ENCODE measurements at places on chromosomes 3 and 15. TPM values are rescaled to one million over a fixed set of nuclear protein-coding genes. Genes with fewer than 3 reads are reported as not detected.

DNA sequence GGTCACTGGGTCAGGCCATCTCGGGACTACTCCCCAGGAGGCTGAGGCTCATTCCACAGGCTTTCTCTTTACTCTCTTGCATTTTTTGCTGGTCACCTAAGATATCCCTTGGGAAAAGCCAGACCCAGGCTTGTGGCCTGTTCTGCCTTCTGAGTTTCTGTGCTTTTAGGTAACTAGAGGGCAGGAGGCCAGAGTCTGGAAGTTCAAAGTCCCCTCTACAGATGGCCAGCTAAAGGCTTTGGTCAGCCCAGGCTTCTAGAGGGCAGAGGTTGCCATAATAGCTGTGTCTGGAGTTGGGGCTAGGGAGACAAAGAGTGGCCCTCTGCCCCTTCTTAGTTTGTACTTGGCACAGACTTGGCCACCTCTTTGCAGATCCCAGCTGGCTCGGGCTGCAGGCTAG is 8.4 kb upstream of the PARP6 start:
- H3K27ac ChIP-seq, result no peak overlapping the region
- DNase-seq, result no peak
- H3K4me1 ChIP-seq, result peaks cover 6% of the 10 kb centered on the region
- H3K4me3 ChIP-seq, result no peak overlapping the region
- no peaks in the 10 kb centered on the region for H3K27me3 ChIP-seq

DNA sequence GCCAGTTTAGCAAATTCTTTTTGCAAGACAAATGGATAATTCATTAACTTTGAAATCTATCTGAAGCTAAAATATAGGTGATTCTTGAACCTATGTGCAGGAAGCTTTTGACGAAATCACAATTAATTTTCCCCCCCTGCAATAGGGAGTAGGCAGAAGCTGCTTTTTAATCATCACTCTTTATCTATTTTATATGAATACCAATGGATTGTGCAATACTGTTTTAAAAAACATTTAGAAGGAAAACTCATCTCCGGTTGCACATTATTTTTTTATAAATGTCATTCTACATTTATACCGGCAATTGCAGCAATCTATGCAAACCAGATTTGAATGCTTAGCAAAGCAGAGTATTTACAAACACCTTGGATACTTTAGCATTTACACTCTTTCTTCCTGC is 121.1 kb upstream of the TMCO5A start:
- no peak overlapping the region for H3K4me3 ChIP-seq
- H3K36me3 ChIP-seq, result no peaks in the 10 kb centered on the region
- H3K4me1 ChIP-seq, result no peaks in the 10 kb centered on the region
- no peak overlapping the region for H3K27ac ChIP-seq

Gene HYAL1
- total RNA-seq, result 0.19 TPM

DNA sequence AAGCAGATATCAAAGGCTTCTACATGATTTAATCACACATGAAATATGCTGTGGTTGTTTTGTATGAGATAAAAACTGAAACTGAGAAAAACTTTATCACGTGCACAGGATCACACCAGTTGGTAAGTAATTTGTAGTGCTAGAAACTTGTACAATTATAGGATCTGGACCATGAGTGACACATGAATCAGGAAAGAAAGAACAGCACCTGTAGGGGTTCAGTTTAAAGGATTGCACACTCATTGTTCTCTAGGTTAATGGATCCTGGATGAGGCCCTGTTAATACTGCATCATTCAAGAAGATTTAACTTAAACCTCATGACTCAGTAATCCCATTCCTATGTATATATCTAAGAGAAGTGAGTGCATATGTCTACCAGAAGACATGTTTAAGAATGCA is 87.9 kb downstream of the STT3B start:
- peak overlapping the region; percentile 18 for H3K27ac ChIP-seq
- peaks cover 8% of the 10 kb centered on the region for H3K36me3 ChIP-seq
- peaks cover 22% of the 10 kb centered on the region for H3K4me1 ChIP-seq
- H3K27me3 ChIP-seq, result no peaks in the 10 kb centered on the region
- DNase-seq, result no peak

Gene MAP1A
- 0.82 TPM for total RNA-seq

DNA sequence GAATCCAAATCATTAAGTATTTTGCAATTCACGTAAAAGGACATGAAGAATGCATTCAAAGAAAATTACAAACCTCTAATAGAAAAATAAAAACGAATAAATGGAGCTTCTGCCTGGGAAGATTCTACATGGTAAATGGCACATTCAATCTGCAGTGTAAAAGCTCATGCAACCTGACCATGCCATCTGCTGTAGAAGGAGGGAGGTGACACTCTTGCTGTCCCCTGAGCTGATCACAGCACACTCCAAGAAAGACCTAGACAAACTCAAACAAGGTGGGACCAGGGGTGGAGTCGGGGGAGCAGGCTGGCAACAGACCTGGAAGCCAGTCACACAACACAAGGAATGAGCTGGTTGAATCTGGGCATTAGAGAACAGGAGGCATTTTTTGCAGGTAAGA is 101.8 kb downstream of the BDH1 start:
- H3K36me3 ChIP-seq, result peaks cover 3% of the 10 kb centered on the region
- peaks cover 16% of the 10 kb centered on the region for H3K4me1 ChIP-seq
- H3K4me3 ChIP-seq, result no peak overlapping the region
- peaks cover 12% of the 10 kb centered on the region for H3K27me3 ChIP-seq
- no peak overlapping the region for H3K27ac ChIP-seq

- peaks cover 2% of the 10 kb centered on the region for H3K36me3 ChIP-seq
- DNase-seq, result no peak
- H3K27me3 ChIP-seq, result no peaks in the 10 kb centered on the region
- H3K27ac ChIP-seq, result no peak overlapping the region
- H3K4me1 ChIP-seq, result no peaks in the 10 kb centered on the region
Measured at GRCh38 chr3:177917234-177917861, 618.9 kb upstream of the KCNMB2 start.

DNA sequence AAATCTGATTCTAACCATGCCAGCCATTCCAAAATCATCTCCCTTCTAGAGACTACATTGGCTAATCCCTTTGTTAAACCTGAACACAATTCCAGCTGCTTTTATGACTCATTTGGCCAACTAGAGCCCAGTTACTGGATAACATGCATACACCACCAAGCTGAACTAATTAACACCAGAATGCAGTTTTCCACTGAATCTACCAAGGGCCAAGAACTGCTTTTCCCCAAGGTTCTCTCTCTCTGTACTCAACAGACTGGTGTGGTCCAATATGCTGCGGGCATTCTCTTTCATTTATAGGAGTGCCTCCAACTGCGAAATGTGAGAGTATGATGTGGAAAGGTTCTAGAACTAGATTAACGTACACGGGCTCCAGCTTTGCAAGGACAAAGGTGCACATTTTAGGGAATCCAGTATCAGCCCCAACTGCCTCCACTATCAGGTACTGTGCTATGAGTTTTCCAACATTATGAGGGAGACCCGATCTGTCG is 1.5 kb downstream of the CHSY1 start:
- H3K27me3 ChIP-seq, result no peaks in the 10 kb centered on the region
- no peak for DNase-seq
- peaks cover 72% of the 10 kb centered on the region for H3K4me1 ChIP-seq
- no peaks in the 10 kb centered on the region for H3K36me3 ChIP-seq
- H3K27ac ChIP-seq, result peak overlapping the region; percentile 19
- peak overlapping the region; percentile 81 for H3K4me3 ChIP-seq

Gene C3orf49
- total RNA-seq, result not detected

GRCh38 chr15:66754789-66755188 is 52.8 kb downstream of the SMAD6 start:
- H3K27ac ChIP-seq, result no peak overlapping the region
- H3K36me3 ChIP-seq, result peaks cover 4% of the 10 kb centered on the region
- H3K4me1 ChIP-seq, result peaks cover 9% of the 10 kb centered on the region
- DNase-seq, result no peak
- no peaks in the 10 kb centered on the region for H3K27me3 ChIP-seq
- no peak overlapping the region for H3K4me3 ChIP-seq

GRCh38 chr3:17195856-17196604 is 311.3 kb downstream of the PLCL2 start:
- no peaks in the 10 kb centered on the region for H3K27me3 ChIP-seq
- no peak for DNase-seq
- peaks cover 2% of the 10 kb centered on the region for H3K36me3 ChIP-seq
- H3K4me3 ChIP-seq, result no peak overlapping the region
- H3K4me1 ChIP-seq, result peaks cover 20% of the 10 kb centered on the region

- no peak overlapping the region for H3K27ac ChIP-seq
- DNase-seq, result no peak
- H3K4me3 ChIP-seq, result no peak overlapping the region
- H3K4me1 ChIP-seq, result no peaks in the 10 kb centered on the region
- no peaks in the 10 kb centered on the region for H3K27me3 ChIP-seq
Measured at GRCh38 chr3:20842002-20842401, 656.0 kb upstream of the SGO1 start.

Gene ZNF660
- 1.5 TPM for total RNA-seq

GRCh38 chr3:103693831-103694230 is 1259.0 kb downstream of the ZPLD1 start:
- no peak overlapping the region for H3K4me3 ChIP-seq
- no peaks in the 10 kb centered on the region for H3K36me3 ChIP-seq
- no peaks in the 10 kb centered on the region for H3K27me3 ChIP-seq
- no peak for DNase-seq
- H3K27ac ChIP-seq, result no peak overlapping the region

Gene C3orf20
- 1.1 TPM for total RNA-seq

DNA sequence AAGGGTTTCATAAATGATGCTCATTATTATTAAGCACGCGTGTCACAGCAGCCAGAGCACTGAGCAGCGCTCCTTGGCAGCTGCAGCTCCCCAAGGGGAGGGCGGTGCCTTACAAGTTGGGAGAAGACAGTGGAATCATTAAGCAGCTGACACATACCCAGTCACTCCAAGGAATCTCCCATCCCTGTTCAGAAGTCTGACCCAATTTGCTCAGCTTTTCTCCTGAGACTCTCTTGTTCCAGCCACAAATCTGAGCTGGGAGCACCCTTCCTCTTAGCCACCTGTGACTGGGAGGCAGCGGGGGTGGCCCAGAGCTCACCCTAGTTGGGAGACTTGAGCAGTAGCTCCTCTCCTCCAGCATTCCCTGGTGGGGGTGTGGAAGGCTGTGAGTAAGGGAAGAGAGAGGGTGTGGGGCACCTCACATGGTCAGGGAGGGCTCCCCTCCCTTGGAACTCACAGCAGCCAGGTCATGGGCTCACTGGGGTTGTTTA is 64.3 kb downstream of the DUT start:
- no peak overlapping the region for H3K4me3 ChIP-seq
- DNase-seq, result no peak
- no peak overlapping the region for H3K27ac ChIP-seq
- H3K36me3 ChIP-seq, result no peaks in the 10 kb centered on the region
- H3K4me1 ChIP-seq, result no peaks in the 10 kb centered on the region
- no peaks in the 10 kb centered on the region for H3K27me3 ChIP-seq

Gene CLDN1
- total RNA-seq, result 1.6 TPM

Gene MOBP
- 0.34 TPM for total RNA-seq

DNA sequence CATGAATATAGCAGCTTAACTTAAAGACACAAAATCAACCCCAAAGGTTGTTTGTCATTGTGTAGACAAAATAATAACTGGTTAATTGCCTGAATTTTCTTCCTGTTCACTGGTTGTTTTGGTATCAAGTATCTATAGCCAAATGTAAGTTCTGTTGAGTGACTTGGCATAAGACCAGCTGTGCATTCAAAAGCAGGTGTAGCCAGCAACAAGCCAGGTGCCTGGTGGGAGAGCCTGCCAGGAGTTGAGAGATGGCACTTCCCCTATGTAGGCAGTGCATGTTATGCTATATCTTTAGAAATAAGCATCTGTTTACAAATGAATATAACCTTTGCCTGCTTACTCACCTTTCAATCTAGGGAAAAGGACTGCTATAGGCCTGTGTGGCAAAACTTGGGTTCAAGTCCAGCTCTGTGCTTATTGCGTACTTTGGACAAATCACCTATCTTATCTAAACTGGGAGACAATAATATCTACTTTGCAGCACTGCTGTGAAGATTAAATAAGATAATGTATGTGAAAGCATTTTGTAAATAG is 84.9 kb upstream of the TBL1XR1 start:
- no peak for DNase-seq
- peaks cover 12% of the 10 kb centered on the region for H3K36me3 ChIP-seq
- H3K4me1 ChIP-seq, result peaks cover 30% of the 10 kb centered on the region

- peaks cover 54% of the 10 kb centered on the region for H3K4me1 ChIP-seq
- H3K4me3 ChIP-seq, result no peak overlapping the region
- H3K27ac ChIP-seq, result no peak overlapping the region
Measured at GRCh38 chr3:171177056-171177455, 150.5 kb upstream of the SLC2A2 start.

Gene ECE2
- not detected for total RNA-seq

GRCh38 chr3:45487508-45487907 is 99.1 kb downstream of the LARS2 start:
- no peaks in the 10 kb centered on the region for H3K27me3 ChIP-seq
- no peak overlapping the region for H3K27ac ChIP-seq
- H3K4me3 ChIP-seq, result no peak overlapping the region
- no peak for DNase-seq

Gene CFAP20DC
- 2.8 TPM for total RNA-seq

Gene PFN2
- 3.2 TPM for total RNA-seq

GRCh38 chr15:38690719-38691332 is 126.2 kb upstream of the RASGRP1 start:
- no peaks in the 10 kb centered on the region for H3K27me3 ChIP-seq
- H3K4me1 ChIP-seq, result peaks cover 88% of the 10 kb centered on the region
- H3K27ac ChIP-seq, result peak overlapping the region; percentile 82
- peak overlapping the region; percentile 53 for H3K4me3 ChIP-seq
- peak; percentile 80 for DNase-seq
- H3K36me3 ChIP-seq, result no peaks in the 10 kb centered on the region

Gene GOLGA6A
- 0.53 TPM for total RNA-seq

Gene TAGLN3
- 0.31 TPM for total RNA-seq

Gene UROC1
- not detected for total RNA-seq

GRCh38 chr15:38176155-38176554 is 76.5 kb upstream of the SPRED1 start:
- H3K27ac ChIP-seq, result no peak overlapping the region
- H3K27me3 ChIP-seq, result peaks cover 28% of the 10 kb centered on the region
- H3K4me1 ChIP-seq, result no peaks in the 10 kb centered on the region
- no peaks in the 10 kb centered on the region for H3K36me3 ChIP-seq

DNA sequence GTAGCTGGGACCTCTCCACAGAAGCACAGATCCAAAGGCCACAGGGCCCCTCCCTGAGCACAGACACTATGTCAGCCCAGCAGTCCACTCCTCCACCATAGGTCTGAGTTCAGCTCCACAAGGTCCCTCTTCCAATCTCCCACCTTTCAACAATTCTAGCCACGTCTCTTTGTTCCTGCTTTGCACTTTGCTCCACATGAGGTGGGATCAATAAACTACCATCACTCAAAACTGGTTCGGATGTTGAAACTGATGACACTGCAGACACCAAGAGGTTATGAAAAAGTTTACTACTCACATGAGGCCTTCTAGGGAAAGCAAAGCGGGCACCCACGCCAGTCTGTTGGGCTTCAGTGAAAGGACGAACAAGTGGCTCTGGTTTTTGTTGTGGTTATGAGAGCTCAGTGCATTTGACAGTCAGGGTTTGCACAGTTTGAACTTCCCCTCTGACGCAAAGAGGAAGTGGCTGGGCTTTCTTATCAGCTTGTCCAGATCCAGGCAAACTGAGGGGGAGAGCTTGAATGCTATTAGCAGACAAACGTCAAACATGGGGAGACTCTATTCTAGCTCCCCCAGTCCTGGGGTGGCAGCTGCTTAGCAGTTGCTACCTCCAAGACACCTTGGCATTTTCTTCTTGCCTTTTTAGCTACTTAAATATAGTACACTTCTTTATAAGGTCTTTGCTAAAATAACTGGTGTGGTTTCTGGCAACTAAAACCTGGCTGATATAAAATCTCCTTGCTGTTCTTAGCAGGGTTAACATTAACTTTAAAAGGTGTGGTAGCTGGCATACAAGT is 37.8 kb downstream of the ZNF445 start:
- H3K4me1 ChIP-seq, result peaks cover 54% of the 10 kb centered on the region
- DNase-seq, result peak; percentile 80
- H3K27ac ChIP-seq, result peak overlapping the region; percentile 51
- H3K4me3 ChIP-seq, result peak overlapping the region; percentile 68
- no peaks in the 10 kb centered on the region for H3K27me3 ChIP-seq

Gene C3orf80
- 0.10 TPM for total RNA-seq
